ENCODE measurements at places on chromosomes 4 and X.

GRCh38 chr4:144984241-144984640 is 113.8 kb downstream of the ANAPC10 start:
- DNase-seq = no peak

DNA sequence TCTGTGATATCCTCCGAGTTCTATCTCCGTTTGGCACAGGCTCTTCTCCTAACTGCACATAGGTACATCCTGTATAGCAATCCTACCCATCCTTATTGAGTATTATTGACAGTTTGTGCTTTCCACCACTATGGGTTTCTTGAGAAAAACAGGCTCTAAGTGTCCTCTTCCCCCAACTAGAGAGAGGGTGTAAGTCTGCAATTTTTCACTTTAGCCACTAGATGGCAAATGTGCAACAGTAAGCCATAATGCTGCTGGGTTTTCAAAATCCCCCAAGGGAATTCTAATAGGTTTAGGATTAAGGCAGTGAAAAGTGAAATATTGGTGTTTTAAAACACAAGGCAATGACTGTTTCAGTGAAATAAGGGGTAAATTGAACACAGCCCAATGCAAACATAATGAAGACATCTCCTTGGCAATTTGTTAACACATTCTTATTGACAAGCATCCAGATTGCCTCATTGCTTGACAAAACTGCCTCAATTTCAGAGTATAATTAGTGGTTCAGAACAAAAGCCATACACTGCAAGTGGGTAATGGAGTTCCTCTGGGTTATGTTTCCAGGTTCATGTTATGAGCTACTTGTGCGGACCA is 239.0 kb upstream of the HTR2C start:
- peak; percentile 6 for DNase-seq

DNA sequence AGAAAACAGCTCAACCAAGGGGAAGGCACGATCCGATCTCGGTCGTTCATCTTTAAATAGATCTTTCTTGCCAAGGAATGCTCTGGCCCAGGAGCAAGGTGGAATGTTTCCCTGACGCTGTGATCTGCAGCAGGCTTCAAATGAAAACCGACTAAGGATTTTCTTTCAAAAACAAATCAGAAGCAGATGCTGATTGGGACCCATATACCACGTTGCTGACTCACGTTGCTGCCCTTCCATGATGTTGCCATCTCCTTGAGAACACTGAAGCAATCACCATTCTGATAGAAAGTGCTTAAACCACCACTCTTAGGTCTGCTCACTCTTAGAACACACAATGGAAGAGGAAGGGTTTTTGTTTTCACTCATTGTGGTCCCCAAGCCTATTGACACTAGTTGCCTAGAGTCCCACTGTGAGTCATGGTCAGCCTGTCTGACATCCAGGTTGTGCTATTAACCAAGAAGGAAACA is 26.1 kb downstream of the LAMTOR3 start:
- no peak for DNase-seq

DNA sequence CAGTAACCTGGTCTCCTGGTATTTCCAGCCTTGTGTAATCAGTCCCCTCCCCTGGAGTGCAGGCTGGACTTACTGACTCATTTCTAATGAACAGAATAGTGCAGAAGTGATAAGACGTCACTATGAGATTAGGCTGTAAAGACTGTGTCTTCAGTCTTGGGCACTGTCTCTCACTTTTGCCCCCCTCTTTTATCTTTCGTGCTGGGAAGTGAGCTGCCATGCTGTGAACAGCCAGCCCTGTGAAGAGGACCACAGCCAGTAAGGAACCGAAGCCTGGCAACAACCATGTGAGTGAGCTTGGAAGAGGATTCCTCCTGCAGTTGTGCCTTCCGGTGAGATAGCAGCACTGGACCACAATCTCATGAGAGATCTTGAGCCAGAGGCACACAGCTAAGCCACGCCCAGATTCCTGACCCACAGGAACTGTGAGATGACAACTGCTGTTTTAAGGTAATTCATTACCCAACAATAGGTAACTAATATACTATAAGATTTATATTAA is 67.5 kb upstream of the GPR34 start:
- DNase-seq = no peak

- no peak for DNase-seq
Observed at GRCh38 chr4:122876456-122876855, 45.9 kb downstream of the NUDT6 start.

Data from NCI-H1930 (cell line).